ENCODE measurements at places on chromosomes 3 and 15. TPM values are rescaled to one million over a fixed set of nuclear protein-coding genes. Genes with fewer than 3 reads are reported as not detected.

The ITPKA gene
- total RNA-seq = 1.0 TPM

The MCTP2 gene
- 1.5 TPM for total RNA-seq

The GHRL gene
- 0.48 TPM for total RNA-seq

The SENP7 gene
- 11.0 TPM for total RNA-seq

The AAGAB gene
- 24.1 TPM for total RNA-seq

- DNase-seq = no peak
These were observed 2.2 kb upstream of the FBXW12 start for GRCh38 chr3:48369693-48370332.

GRCh38 chr15:80904998-80905397 lies 84.6 kb downstream of the MESD start:
- no peak for DNase-seq

GRCh38 chr3:42991341-42992315 lies 12.5 kb downstream of the GASK1A start:
- no peak for DNase-seq

DNA sequence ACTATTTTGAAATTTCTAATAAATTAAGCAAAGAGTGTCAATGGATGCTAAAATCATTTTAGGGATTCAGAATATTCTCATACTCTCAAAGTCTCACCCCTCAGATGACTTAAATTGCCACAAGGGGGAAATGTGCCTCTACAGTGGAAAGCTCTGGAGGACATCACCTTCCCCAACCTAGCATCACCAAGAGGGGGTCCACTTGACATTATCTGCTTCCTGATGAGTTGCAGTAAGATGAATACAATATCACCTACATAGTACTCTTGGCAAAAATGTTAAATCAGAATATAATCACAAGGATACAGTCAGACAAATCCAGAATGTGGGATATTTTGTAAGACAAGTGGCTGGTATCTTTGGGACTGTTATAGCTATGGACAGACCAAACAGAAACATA lies 290.1 kb downstream of the MFSD1 start:
- no peak for DNase-seq

DNA sequence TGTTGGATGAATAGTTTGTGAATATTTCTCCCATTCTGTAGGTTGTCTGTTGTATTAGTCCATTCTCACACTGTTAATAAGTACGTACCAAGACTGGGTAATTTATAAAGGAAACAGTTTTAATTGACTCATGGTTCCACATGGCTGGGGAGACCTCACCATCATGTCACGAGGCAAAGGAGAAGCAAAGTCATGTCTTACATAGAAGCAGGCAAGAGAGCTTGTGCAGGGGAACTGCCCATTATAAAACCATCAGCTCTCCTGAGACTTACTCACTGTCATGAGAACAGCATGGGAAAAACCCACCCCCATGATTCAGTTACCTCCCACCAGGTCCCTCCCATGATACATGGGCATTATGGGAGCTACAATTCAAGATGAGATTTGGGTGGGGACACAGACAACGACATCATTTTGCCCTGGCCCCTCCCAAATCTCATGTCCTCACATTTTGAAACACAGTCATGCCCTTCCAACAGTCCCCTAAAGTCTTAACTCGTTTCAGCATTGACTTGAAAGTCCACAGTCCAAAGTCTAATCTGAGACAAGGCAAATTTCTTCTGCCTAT lies 133.2 kb downstream of the LMLN start:
- DNase-seq = no peak

- no peak for DNase-seq
These were observed 203.4 kb upstream of the HES1 start for GRCh38 chr3:193932576-193932975.

DNA sequence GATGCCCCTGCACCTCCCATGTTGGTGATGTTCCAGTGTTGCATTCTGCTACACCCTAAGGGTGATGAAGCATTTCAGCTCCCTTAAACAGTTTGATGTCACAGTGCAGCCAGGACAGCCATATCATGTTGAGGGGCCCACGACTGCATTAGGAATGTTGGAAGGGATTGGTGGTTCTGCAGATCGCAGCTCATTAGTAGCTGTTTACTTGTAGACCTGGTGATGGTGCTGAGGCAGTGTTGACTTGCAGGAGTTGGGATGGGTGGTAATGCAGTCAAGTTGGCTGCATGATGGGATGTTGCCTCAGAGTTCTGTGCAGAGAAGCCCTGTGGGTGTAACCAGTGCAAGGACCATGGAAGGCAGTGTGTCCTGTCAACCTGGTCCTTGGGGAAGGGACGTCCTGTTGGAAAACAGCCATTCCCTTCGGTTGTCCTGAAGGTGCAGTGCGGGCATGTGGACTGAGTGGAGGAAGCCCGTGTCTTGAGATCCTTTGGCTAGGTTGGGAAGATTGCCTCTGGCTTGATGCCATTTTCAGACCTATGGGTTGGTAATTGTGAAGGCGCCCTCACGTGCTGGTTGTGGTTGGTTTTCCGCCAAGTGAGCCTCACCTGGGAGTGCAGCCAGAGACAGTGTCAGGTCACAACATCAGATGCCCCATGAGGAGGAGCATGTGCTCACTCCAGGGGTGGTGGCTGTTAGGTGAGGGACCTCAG lies 100.7 kb downstream of the SNRPN start:
- peak; percentile 44 for DNase-seq

DNA sequence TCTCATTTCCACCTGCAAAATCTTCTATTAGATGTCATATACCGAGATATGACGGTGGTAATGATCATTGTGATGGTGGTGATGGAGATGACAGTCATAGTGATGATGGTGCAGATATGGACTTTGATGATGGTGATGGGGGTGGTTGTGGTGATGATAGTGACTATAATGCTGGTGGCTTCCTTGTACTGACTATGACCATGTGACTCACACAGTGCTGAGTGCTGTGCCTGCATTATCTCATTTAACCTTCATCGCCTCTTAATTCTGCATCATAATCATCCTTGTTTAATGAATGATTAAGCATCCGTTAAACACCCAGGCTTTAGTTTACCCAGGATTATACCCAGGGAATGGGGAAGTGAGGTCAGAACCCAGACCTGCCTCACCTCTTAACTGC lies 331.7 kb downstream of the FEZF2 start:
- no peak for DNase-seq

GRCh38 chr3:135966271-135966961 lies 888 bp downstream of the PPP2R3A start:
- no peak for DNase-seq

DNA sequence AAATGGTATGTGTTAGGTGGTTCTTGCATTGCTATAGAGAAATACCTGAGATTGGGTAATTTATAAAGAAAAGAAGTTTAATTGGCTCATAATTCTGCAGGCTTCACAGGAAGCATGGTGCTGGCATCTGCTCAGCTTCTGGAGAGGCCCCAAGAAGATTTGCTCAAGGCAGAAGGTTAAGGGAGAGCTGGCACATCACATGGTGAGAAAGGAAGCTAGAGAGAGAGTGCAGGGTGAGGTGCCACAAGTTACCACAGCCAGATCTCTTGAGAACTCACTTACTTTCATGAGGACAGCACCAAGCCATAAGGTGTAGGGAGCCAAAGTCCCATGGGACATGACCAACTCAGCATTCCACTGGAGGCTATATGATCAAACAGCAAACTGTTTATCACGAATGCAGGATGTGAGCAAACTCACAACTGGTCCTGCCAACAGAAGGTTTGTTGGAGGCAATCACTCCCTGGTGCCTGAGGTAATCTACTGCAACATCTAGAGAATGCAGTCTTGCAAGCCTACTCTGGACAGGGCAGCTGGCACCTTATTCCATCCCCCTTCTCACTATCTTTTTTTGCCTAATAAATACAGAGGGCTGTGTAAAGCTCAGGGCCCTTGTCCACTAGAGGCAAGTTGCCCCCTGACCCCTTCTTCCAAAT lies 28.1 kb upstream of the CCR2 start:
- no peak for DNase-seq

DNA sequence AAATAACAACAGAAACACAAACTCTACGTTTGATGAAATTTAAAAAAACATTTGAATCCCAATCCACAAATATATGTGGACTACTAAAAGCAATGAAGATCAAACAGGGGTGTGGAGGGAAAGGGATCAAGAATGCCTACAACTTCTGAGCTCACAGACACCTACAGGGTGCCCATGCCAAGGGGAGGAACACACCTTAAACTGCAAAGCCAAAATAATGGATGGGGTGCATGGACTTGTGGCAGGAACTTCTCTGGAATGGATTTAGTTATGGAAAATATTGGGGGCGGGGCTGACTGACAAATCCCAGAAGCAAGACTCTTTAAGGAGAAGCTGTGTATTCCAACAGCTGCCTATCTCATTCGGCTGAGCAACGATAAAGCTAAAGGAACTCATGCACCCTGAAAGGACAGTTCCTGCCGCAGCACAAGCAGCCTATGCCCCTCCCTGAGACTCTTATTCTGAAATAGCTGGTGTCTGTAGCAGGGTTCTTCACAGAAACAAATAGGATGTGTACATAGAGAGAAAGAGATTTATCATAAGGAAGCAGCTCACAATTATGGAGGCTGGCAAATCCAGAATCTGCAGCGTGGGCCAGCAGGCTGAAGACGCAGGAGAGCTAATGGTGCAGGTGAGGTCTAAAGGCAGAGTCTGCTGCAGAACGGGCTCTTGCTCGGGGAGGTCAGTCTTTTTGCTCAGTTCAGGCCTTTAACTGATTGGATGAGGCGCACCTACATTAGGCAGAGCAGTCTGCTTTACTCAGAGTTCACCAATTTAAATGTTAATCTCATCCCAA lies 24.5 kb upstream of the PLA2G4D start:
- no peak for DNase-seq

DNA sequence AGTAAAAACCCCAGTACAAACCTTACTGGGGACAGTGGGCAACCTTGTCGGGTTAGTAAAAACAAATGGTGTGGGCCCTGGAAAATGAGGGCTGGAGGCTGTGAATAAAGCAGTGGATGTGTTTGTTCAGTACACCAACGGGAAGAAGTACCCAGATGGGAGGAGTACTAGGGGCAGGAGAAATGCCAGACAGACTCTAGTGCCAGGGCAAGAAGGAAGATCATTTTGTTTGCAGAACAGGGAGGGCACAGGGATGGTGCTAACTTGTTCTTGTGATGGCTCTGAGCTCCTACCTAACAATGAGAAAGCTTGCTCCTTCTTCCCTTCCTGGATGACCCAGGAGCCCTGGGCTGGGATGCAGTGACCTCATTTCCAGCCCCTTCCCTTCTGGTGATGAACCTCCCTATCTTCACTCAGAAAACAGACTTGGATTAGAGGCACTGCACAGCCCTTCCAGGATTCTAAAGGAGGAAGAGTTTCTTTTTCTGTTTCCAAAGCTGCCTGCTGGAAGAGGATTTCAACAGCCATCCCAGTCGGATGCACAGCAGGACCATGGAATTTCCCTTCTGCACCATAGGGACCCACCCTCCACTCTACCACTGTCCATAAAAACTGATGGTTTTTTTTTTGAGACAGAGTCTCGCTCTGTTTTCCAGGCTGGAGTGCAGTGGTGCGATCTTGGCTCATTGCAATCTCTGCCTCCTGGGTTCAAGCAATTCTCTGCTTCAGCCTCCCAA lies 6.1 kb downstream of the RASSF1 start:
- DNase-seq = no peak

DNA sequence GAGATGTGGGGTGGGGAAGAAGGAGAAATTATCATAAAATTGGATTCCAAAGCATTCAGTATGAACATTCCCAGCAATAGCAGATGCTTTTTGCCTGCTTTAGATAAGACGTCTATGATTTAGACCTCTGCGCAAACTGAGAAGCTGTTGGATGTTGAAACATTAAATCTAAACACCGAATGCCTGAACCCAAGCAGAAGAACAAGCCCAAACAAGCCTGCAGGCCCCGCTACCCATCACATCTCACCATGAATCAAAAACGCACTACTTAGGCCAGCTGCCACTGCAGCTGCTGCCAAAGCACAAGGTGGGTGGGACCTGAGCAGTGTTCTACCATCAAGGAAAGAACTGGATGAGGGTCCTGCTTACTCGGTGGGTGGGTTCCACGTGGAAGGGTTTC lies 24.4 kb upstream of the THBS1 start:
- no peak for DNase-seq

- DNase-seq = no peak
These were observed 46.7 kb downstream of the CD200R1L start for GRCh38 chr3:112799946-112800345.

DNA sequence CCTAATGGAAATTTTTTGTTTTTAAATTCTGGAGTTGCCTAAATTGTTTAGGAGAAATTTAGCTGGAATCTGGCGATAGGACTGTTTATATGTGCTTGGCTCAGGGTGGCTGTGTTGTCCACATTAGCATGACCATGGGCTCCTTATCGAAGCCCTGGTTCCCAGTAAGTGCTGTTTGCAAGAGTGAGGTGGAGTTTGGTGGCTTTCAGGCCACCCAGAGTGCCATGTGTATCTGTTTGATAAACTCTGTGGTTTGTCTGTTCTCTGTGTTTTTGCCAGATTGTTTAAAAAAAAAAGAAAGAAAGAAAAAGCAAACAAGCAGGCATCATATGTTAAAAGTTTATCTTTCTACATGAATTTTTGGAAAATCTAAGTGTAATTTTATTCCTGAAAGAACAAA lies 51.5 kb downstream of the PLCL2 start:
- DNase-seq = no peak

- DNase-seq = no peak
These were observed 941.3 kb downstream of the DIPK2A start for GRCh38 chr3:144912968-144913367.

DNA sequence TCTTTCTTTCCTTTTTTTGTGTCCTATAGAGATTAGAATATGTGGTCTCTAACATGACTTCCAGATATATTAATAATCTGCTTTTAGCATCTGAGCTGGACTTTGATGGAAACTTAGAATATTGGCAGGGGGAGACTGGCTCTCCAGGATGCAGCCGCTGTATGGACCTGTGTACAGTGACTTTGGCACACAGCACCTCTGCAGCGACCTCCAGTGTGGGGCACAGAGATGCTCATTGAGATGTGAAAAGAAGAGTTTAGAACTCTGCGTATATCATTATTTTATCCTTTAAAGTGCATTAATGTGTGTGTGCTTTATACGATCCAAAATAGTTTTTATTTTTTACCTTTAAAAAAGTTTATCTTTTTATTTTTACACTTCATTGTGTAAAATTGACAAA lies 18.3 kb downstream of the CFAP161 start:
- no peak for DNase-seq

DNA sequence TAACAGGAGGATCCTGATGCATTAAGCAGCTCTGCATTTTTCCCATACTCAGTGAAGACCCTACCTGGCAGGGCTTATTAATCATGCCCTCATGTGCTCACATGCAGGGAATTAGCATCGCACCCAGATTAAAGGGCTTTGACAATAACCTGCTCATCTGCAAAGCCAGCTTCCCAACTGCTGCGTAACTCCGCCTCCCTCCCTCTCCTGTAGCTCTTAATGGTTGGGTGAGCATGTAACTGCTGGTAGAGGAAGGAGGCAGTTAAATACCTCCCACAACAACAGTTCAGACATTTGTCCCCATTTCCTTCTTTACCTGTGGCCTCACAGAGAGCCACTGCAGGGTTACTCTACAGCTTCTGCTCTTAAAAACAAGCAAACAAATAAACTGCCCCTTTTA lies 203.6 kb upstream of the WNT5A start:
- no peak for DNase-seq

GRCh38 chr3:55556619-55557537 lies 69.8 kb upstream of the WNT5A start:
- DNase-seq = no peak

GRCh38 chr3:49683162-49683561 lies 6.1 kb downstream of the MST1 start:
- no peak for DNase-seq

Measured in cardiac septum (tissue), 1 donor.